RPMI8226 (cell line): ENCODE measurements at places on chromosomes 7 and 10.

DNA sequence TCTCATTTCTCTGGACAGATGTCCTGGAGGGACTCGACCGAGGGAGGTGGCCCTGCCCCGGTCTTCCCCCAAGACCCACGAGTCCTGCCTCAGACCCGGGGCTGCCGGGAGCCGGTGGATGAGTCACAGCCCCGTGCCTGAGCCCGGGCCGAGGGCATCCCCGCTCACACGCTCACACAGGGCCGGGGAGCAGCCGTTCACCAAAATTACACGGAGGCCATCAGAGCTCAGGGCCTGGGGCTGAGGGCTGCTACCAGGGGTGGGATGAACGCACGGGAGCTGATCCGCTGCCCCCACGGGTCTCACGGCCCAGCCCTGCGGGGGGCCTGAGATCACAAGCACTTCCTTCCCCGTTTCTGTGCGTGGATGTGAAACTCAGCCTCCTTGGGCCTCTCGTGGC, 17.5 kb downstream of the FAM20C start:
- DNase-seq: no peak

- no peak for DNase-seq
Observed at GRCh38 chr7:2301511-2301863, 12.8 kb downstream of the SNX8 start.

- DNase-seq: no peak
Observed at GRCh38 chr7:94710256-94710655, 54.3 kb upstream of the SGCE start.

DNA sequence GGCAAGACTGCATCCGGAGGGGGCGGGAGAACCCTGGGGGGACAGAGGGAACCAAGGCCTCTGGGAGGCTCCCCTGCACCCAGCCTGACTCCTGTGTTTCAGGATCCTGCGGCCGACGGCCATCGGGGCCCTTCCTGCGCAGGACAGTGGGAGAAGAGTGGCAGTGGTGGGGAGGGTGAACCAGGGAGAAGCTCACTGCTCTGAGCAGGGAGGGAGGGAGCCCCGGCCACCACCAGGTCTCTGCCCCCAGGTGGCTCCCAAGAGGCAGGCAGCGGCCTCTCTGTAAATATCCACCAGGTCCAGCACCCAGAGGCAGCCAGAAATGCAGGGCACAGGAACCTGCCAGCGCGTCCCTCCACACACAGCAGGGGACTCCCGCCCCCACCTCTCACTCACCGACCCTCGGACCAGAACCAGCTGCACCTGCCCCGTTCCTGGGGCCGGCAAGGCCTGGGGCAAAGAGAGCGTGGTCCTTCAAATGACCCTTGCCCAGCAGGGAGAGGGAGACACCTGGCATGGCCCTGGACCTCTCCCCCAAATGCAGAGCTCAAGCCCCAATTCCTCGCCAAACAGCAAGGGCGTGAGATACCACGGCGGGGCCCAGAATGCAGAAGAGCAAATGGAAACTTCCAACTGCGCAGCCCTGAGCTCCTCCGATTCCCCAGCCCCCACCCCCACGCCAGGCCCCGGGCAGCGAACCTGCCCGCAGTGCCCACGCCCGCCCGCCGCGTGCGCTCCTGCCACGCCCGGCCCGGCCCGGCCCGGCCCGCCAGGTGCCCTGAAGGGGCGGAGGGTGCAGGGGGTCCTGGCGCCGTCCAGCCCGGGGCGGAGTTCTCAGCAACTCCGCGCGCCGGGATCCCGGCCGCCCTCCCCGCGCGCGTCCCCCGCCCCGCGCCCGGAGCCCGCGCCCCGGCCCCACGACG, 805 bp downstream of the RASGEF1A start:
- DNase-seq: peak; percentile 33

DNA sequence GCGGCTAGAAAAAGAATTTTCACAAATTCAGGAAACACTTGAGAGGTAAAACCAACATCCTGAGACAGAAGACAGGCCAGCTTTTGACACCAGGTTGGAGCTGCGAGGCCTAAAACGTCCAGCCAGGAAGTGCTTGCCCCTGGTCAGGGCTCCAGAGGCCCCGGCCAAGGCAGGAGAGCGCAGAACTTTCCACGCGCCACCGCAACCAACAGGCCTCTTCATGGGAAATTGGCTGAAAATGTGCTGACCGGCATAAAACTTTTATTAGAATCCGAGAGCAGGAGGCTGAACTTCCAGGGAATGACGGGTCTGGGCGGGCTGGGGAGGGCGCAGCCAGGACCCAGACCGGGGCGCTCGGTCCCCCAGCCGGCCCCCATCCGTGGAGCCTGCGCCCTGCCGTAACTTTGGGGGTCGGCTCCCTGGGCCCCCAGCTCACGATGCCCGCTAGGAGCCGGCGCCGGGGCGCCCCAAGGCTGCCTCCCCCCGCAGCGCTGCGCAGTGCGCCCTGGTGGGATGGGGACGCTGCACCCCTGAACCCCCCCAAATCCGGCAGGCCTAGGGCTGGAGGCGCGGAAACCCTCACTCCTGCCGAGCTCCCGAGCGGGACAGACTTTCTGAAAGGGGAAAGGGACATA, 414.0 kb upstream of the MKI67 start:
- no peak for DNase-seq

DNA sequence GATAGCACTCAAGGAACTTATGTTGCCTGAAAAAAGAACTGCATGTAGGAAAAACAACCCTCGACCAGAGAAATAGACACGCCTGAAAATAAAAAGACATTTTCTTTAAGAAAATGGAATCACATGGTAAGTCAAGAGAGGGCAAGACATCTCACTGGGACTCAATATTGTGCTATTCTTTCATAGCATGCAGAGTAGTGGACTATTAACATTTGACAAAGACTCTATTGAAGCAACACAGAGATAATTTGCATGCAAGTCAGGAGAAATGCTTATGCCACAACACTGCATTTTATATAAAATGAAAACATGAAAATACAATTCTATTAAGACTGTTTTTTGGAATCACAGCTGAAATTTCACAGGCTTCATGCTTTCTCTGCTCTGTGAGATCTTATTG, 77.9 kb upstream of the RHOBTB1 start:
- no peak for DNase-seq

DNA sequence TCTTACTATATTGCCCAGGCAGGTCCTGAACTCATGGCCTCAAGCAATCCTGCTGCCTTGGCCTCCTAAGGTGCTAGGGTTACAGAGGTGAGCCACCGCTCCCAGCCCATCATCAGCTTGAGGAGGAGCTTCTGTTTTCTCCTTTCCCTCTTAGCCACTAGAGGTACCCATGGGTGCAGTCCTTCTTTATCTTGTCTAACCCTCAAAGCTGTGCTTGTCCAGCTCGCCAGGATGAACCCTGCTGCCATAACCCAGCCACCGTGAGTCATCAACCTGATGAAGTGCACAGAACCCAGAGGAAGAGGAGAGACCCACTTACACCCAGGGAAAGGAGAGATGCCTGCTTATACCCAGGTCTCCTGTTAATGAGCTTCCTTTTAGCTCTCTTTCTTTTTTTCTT, 133.4 kb downstream of the CUL2 start:
- DNase-seq: no peak

- DNase-seq: peak; percentile 92
Observed at GRCh38 chr10:70480239-70480861, 1.8 kb downstream of the PALD1 start.

GRCh38 chr7:31249671-31250070, 90.9 kb downstream of the NEUROD6 start:
- no peak for DNase-seq
